Fibroblast of skin of scalp (primary cell): ENCODE measurements at places on chromosomes 7 and 10.
A peak's percentile ranks its signal among the peaks of the same experiment; 100 is the strongest.

DNA sequence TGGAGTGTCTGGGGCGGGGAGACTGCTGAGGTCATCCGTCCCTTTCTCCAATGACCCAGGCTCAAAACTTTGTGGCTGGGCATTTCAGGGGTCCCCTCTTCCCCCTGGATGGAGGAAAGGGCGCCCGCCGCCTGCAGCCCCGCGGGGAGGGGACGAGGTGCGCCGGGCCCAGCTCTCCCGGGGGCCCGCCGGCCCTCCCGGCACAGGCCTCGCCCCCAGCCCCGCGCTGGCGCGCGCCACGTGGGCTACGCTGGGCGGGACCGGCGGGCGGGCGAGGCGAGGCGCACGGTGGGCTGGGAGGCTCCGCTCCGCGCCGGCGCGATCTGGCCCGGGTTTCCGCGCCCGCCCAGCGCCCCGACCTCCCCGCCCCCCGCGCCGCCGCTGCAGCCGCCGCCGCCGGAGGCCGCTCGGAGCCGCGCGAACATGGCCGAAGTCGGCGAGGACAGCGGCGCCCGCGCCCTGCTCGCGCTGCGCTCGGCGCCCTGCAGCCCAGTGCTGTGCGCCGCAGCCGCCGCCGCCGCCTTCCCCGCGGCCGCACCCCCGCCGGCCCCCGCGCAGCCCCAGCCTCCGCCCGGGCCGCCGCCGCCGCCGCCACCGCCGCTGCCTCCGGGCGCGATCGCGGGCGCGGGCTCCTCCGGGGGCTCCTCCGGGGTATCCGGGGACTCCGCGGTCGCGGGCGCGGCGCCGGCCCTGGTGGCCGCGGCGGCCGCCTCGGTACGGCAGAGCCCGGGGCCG lies at the start of gene FOXK1:
FOXK1 (plus strand) TSS at position 410 of the 735 bp plus-strand sequence; CDS start at position 424, 14 bp downstream.
- peak; percentile 85 for DNase-seq

DNA sequence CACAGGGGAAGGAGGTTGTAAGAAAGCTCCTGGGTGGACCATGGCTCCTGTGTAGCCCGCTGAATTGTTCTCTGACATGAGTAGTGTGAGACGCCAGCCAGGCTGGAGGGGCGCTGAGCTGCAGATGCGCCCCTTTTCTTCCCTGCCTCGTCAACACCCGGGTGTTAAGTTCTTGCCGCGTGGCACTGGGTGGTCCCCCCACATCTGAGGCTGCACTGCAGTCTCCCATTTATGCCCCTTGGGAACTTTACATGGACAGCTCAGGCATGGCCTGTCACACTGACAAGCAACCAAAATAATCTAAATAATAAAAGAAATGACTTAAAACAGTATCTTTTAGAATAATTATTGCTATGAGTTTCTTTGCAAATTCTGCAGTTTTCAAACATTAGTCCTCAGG lies 34.6 kb upstream of the HSPA12A start:
- DNase-seq: no peak

DNA sequence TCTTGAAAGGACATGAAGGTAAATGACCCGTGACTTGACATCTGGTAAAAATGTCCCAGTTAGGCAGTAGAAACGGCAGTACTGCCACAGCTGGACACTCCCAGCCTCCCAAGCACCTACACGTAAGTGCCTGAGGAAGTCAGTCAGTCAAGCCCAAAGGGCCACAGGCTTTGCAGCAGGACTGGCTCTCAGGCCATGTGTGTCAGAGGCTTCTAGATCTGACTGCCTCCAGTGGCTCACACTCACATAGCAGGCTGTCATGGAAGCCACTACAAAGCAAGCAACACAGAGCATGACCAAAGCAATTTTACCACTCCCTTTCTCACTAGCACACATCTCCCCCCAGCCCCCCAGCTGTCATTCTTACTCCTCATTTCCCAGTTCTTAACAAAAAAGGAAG lies 17.8 kb upstream of the CCNJ start:
- no peak for DNase-seq

- no peak for DNase-seq
Measured at GRCh38 chr7:113797420-113798010, 121.3 kb downstream of the PPP1R3A start.

DNA sequence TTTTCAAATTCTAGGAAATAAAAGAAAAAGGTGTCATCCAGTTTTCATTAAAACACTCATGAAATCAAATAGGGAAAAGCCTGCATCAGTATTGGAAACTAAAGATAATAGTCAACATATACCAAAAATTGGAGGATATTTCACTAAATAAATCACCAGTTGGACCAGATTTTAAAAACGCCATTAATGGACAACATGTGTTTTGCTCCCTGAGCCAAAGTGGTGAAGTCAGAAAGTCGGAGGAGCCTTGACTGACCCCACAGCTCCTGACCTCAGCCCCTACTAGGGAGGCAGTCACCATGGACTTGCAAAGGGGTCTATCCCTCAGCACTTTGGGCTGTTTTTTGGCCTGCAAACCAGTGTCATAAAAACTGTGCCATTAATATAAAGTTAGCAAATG lies 98.3 kb upstream of the SEC61G start:
- no peak for DNase-seq

GRCh38 chr7:80924090-80924489 lies 5.2 kb upstream of the SEMA3C start:
- DNase-seq: no peak

DNA sequence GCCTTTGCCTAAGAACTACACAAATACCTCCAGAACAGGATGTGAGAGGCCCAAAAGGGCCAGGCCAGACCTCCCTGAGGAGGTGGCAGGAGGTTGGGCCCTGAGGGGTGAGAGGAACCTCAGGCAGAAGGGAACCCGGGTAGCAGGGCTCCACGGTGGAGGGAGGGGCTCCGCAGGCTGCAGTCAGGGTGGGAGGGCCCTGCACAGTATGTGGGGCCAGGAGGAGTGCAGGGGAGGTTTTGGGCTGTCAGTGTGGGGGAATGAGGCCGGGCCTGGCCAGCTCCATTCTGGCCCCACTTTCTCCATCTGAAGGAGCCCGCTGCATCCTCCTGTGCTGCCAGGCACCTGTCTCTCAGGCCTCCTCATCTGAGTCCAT lies 25.9 kb downstream of the DNAJB12 start:
- no peak for DNase-seq

DNA sequence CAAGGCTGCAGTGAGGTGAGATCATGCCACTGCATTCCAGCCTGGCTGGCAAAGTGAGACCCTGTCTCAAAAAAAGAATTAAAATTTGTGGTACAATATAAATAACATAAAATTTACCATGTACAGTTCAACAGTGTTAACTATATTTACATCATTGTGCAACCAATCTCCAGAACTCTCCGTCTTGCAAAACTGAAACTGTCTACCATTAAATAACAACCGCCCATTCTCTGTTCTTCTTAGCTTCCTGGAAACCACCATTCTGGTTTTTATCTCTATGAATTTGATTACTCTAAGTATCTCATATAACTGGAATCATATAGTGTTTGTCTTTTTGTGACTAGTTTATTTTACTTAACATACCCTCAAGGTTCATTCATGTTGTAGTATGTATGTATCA lies 167.6 kb downstream of the AUTS2 start:
- no peak for DNase-seq

GRCh38 chr10:118844731-118845521 lies 90.2 kb upstream of the CACUL1 start:
- DNase-seq: no peak

DNA sequence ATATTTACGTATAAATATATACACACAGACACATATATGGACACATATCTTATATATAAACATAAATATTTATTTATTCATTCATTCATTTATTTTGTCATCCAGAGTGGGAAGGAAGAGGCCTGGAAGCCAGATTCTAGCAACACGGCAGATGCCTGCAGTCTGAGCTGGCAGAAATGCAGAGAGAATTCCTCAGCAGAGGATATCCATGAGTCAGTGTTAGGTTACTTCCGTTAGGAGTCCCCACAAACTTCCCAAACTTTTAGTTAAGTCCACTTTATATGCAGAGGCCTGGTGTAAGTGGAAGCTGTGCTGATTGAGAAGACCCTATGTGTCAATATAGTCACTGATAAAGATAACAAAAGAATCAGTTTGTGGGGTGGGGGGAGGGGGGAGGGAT lies 89.6 kb downstream of the PPP1R17 start:
- peak; percentile 69 for DNase-seq

- no peak for DNase-seq
Measured at GRCh38 chr10:127257395-127257794, 61.0 kb upstream of the INSYN2A start.

GRCh38 chr7:46626691-46627310 lies 705.7 kb upstream of the IGFBP3 start:
- peak; percentile 39 for DNase-seq

GRCh38 chr7:41628901-41629300 lies 74.0 kb downstream of the INHBA start:
- no peak for DNase-seq

GRCh38 chr7:151999424-152000090 lies 25.9 kb upstream of the GALNT11 start:
- peak; percentile 8 for DNase-seq

DNA sequence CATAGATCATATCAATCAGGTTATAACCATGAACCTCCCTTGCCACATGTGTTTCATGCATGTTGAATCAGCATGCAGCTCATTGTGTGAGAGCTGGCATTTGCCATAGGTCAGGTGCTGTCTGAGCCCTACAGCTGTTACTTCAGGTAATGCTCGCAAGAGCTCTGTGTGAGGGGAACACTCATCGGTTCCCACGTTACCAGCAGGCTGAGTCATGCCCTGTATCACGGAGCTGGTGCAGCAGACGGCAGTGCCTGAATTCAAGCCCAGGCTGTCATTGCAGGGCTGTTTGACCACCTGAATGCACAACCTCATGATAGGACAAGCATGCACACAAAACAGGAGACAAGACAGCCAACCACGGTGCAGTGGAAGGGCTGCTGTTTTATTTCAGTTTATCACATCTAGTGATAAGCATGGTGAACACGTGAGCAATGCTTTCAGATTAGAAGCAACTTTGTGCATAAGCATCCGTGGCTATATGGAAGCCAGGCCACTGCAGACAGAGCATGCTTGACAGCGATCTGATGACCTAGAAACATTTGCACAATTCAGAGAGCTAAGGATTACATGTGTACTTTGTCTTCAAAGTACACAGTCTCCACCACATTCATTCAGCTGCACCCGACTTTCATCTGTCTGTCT lies 56.4 kb upstream of the PFKP start:
- no peak for DNase-seq

GRCh38 chr7:156979007-156979606 lies 29.6 kb downstream of the NOM1 start:
- DNase-seq: no peak

DNA sequence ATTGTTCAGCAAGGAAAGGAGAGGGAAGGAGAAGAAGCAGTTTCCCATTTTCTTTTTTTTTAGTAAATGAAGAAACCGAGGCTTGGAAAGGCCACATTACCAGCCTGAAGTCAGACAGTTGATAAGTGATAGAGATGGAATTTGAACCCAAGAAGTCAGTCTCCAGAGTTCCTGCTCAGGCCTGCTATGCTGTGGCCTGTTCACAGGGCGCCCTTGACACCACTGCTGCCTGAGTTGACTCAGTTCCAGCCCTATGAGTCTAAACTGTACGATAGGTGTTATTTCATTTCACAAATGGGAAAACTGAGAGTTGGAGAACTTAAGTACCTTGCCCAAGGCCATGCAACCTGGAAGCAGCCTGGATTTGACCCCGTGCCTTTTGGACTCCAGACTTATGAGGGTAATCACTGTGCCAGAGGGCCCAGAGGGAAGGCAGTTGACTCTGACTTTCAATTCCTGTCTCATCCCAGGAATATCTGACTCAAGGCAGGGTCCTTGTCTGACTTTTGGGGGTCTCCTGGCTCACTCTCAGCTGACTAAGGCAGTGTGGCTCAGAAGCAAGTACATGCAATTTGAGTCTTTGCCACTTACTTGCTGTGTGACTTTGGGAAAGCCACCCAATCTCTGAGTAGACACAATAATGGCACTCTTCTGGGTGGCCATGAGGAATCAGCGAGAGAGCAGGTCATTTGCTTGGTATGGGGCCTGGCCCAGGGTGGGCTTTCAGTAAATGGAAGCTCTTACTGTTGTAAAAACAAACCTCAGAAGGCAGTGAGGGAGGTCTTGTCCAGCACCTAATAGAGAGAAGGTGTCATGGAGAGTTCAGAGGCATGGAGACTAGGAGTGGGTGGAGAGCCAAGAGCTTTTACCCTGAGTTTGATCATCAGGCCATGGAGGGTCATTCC lies 17.9 kb upstream of the RBM20 start:
- no peak for DNase-seq

- DNase-seq: no peak
Measured at GRCh38 chr7:31020652-31021051, 31.5 kb upstream of the ADCYAP1R1 start.

GRCh38 chr7:87148332-87148955 lies 3.8 kb upstream of the DMTF1 start:
- DNase-seq: peak; percentile 24
